ENCODE measurements at places on chromosomes 5 and 9.

GRCh38 chr5:154583671-154584177 lies 105.7 kb upstream of the HAND1 start:
- no peak for DNase-seq

GRCh38 chr9:87148331-87149104 lies 201.2 kb upstream of the GAS1 start:
- peak; percentile 29 for DNase-seq

DNA sequence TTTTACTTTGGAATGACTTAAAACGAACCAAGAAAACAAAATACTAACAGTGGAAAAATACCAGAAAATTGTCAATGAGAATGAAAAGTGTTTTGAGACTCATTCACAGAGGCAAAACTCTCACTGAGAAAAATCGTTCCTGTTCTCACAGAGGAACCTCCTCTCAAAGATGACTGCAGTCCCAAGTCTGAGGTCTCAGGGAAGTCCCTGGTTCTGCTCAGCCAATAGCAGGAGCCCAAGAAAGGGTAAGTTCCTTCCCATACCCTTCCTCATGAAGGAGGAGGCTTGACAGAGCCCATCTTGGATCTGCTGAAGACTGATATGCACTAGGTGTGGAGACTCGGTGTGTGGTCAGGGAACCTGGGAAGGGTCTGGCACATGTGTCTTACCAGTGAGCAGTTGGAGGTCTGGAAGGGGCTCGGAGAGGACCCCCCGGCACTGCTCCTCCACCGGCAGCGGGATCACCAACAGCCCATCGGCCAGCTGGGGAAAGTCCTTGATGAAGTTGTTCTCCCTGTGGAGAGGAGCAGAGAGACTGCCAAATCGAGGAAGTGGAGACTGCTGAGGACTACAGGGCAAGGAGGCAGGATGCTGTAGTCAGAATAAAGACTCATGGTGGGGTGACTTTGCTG lies 46.0 kb downstream of the TRIM32 start:
- DNase-seq = no peak

DNA sequence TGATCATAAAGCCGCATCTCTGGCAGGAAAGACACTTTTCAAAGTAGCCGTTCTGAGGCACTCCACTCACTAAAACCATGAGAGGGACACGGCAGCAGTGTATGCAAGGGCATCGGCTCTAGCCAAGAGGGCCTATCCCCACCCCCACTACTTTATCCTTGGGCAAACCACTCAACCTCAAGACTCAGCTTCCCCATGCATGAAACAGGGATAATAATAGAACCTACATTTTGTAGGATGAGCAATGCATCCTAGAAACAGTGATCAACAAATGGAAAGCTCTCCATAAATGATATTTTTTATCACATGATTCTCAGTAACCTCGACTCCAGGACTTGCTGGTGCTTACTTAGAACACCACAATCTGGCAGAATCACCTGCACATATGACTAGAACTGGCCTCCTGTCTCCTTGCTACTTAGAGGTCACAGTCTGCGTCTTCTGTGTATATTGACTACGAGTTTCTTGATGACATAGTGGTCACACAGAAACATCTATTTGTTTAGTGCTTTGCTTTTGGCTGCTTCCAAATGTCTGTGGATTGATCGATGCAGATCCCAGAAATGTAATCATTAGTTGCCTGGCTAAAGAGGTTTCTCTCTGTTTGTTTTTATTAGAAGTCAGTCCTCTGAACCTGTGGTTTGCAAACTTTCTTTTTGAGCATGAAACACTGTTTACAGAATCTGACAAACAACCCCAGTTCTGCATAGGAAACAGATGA lies 102.1 kb downstream of the LHFPL2 start:
- no peak for DNase-seq

DNA sequence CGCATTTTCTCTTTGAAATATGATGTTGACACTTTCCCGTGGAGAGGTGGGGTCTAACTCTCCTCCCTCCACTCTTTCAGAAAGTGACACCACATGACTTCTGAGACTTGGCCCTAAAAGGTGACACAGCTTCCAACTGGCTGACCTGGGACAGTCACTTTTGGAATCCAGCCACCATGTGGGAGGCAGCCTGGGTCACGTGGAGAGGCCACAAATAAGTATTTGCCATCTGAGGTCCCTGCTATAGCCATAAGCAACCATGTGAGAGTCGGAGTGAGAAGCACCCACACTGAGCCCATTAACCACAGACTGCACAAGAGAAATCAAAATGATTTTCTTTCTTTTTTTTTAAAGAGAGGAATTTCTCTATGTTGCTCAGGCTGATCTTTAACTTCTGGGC lies 4.1 kb upstream of the PHYKPL start:
- DNase-seq = no peak

DNA sequence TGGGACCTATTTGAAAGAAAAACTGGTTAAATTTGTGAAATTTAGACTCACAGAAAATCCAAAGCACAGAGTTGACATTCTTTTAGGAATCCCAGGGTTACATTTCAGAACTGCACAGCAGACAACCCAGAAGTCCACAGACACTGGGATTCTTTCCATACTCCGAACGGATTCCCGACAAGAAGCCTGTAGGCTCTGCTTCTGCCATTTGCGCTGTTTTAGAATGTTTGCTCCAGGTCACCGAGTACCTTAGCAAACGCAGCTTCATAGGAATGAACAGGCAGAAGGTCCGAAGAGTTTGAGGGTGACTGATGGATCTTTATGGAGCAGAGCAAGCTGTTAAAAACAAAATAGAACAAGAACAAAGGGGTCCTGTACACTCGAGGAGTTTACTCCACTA lies 84.5 kb upstream of the NFIB start:
- DNase-seq = no peak

DNA sequence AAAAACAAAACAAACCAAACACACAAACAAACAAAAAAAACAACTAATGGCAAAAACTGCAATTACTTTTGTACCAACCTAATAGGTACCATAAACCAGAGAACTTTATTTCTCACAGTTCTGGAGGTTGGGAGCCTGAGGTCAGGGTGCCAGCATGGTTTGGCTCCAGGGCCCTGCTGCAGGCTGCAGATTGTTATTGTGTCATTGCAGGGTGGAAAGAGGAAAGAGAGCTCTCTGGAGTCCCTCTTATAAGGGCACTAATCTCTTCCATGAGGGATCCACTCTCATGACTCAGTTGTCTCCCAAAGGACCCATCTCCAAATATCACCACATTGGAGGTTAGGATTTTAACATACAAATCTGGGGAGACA lies 64.9 kb upstream of the CPEB4 start:
- no peak for DNase-seq

GRCh38 chr9:4344946-4345345 lies 45.1 kb upstream of the GLIS3 start:
- no peak for DNase-seq

DNA sequence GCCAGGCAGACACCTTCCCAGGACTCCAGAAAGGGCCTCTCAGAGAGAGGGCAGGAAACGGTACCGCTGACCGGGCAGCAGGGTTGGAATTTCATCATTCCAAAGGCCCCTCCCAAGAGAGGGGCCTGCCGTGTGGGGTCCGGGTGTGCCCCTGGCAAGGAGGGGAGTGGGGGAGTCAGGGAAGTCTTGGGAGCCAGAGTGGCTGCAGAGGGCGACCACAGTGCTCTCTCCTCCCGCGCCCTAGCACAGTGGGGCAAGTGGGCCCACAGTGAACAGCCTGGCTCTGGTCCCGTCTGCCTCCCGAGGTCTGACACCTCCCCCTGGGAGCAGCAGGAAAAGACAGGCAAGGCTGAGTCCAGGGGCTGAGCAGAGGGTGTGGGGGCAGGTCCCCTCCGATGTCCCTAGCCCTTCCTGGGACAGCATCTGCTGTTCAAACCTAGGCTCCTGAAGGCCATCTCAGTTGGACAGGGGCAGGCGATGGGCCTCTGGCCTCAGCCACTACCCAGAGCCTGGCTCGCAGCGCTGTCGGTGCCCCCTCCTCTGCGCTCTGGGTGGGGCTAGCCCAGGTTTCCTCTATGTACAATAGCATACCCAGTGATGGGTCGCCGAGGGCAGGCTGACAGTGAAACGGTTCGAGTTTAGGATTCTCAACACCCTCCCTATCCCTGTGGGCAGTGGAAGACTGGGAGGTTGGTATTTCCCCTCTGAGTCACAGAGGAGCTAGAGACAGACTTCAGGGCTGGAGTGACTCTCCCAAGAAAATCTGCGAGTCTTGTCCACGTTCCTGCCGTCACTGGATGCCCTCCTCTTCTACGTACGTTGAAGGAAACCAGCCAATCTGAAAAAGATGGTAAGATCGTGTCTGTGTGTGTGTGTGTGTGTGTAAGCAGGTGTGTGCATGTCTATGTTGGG lies 25.4 kb upstream of the SARDH start:
- no peak for DNase-seq

GRCh38 chr9:133144142-133144903 lies 19.4 kb downstream of the GBGT1 start:
- DNase-seq = no peak

GRCh38 chr5:173762930-173763329 lies 125.2 kb upstream of the CPEB4 start:
- no peak for DNase-seq

GRCh38 chr5:90437663-90438062 lies 28.1 kb upstream of the CETN3 start:
- DNase-seq = no peak

DNA sequence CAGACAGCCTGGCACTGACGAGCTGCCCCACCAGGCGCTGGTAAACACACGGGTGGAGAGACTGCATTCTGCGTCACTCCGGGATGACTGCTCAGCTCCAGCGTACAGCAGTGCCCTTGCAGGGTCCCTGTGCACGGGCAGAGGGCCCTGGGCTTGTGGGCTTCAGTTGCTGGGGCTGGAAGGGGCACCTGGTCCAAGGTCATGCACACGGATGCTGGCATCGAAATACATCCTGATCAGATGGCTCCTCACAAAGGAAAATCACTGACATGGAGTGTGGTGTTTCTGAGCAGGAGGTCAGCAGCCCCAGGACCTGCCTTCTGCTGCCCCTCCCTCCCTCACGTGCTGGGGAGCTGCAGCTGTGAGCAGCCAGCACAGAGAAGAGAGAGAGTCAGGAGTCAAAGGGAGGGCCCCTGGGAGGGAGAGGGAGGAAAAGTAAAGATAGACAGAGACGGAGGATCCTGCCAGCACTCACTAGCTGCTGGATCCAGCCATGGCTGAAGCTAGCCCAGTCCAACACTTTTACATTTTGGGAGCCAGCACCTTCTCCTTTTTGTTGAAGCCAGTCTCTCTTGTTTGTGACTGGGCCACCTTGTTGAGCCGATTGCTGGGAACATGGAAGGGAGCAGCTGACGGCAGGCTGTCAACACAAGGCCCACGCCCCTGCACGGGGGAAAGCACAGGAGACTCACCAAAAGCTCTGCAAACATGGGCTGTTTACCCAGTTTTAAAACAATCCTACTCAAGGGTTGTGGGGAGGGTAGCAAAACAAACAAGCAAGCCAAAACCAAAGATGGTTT lies 166.5 kb upstream of the PHYKPL start:
- DNase-seq = no peak

DNA sequence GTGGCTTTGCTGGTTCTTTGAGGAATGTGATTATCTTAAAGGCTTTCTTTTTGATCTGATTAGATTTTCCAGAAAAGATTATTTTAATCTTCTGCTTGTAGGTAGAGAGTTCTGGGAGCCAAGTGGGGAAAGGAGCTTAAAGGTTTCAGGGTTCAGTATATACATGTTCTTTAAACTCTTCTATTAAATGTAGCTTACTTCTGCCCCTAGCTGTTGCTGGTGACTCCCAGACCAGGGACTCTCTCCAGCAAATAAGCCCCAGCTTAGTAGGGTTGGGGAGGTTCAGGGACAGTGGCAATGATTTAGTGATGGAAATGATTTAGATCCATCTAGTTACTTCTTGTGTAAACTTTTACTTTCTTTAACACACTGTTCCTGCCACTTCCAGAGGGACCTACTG lies 72.2 kb downstream of the SLC12A2 start:
- no peak for DNase-seq

GRCh38 chr9:120289990-120290975 lies 289.7 kb downstream of the CDK5RAP2 start:
- no peak for DNase-seq

DNA sequence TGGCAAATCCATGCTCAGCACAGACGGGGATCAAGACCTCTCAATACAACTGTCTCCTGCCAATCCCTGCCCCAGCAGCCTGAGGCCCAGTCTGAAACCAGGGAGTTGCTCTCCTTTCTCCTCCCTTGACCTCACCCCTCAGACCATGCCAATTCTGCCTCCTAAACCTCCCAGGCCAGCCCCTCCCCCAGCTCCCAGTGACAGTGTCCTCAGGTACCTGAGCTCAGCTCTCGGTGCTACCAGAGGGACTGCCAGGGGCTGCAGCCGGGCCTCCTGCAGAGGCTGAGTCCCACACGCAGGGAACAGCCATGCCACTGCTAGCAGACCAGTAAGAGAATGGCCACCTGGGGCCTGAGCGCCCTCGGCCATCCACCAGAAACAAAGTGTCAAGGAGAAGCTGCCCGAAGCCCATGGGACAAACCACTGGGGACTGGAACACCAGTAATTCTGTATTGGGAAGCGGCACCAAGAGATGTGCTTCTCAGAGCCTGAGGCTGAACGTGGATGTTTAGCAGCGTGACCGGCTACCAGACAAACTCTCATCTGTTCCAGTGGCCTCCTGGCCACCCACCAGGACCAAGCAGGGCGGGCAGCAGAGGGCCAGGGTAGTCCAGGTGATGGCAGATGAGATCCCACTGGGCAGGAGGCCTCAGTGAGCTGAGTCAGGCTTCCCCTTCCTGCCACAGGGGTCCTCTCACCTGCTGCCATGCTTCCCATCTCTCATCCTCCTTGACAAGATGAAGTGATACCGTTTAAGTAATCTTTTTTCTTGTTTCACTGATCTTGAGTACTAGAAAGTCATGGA lies 557 bp upstream of the IL3 start:
- no peak for DNase-seq

DNA sequence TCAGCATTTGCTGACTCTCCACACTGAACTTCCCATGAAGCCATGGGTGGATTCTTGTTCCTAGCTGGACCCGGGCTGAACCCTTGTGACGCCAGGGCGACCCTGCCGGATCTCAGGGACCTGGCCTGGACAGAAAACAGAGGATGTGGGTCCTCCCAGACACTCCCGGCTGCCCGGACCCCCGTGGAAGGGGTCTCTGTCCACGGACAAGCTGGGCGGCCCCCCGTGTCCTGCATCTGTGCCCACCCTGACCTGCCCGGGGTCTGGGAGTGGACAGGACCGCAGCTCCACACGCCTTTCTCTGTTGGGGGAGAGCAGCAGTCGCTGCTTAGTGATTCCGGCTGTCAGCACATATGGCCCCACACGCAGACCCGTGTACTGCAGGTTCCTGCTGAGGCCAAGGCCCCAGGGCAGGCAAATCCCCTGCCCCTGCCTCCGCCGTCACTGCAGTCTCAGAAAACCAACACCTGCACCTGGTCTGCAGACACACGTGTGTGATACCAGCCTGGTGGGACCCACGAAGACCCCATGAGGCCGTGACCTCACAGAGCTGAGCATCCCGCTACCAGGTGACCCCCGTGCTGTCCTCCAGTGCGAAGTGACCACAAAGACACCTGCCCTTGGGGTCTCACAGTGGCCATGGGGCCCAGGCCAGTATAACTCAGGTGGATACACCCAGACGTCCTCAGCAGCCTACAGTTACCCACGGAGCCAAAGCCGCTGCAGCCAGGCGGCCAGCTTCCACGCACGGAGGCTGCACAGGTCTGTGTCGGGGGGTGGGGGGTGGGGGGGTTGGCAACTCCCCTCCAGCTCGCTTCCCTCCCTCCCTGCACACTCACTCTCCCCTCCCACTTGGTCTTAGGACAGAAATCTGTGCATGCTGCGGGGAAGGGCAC lies 50.6 kb downstream of the NKD2 start:
- no peak for DNase-seq
